Fibroblast of skin of scalp (primary cell): ENCODE measurements at places on chromosomes 5 and 9.
A peak's percentile ranks its signal among the peaks of the same experiment; 100 is the strongest.

- no peak for DNase-seq
Measured at GRCh38 chr5:313265-313664, 8.2 kb upstream of the AHRR start.

- DNase-seq: peak; percentile 95
Measured at GRCh38 chr5:179678223-179679013, 2.4 kb downstream of the CBY3 start.

DNA sequence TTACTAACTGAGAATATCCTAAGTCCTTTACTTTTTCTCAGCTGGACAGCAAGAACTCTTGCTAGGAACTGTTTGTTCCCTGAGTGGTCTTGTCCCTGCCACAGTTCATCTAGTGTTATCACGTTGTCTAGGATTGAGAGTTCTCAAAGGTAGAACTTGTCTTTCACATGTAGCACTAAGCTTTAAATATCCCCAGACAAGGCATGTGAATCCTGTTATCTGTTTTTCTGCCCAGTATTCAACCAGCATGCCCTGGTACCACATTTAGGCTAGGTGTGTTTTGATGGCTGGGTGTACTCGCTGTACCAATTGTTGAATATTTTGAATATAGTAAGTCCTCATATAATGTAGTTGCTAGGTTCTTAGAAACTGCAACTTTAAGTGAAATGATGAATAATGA is 27.9 kb upstream of the PDZD2 start:
- DNase-seq: no peak

DNA sequence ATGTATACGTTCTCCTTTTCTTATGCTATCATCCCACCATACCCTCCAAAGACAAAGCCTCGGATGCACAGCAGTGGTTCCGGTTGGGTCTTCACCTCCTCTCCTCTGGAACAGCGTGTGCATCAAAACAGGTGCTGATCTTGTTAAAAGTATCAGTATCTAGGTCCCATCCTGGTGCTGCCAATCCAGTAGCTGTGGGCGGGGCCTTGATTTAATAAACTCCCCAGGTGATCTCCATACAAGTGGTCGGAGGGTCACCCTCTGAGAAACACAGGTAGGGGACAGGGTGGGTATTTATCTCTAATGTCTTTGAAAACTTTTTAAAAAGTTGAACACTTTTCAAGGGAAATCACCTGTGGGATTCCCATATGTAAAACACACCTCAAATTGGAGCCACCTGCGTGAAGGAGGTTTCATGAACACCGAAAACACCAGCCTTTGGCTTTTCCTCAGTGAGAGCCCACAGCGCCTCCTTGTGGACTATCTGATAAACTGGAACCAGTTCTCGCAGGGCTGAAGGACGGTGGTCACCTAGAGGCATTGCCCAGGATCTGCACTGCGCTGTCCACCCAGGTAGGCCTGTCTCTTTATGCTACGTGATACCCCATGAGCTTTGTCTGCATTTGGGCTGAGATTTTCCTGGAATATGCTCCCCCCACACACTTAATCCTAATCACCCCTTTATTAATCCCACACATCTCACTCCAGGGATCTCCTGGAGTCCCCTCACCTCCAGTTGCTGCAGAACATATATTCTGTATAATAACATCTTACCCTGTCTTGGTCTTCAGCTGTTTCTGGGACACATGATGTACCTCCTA is 80.5 kb upstream of the EPB41L4B start:
- peak; percentile 39 for DNase-seq

DNA sequence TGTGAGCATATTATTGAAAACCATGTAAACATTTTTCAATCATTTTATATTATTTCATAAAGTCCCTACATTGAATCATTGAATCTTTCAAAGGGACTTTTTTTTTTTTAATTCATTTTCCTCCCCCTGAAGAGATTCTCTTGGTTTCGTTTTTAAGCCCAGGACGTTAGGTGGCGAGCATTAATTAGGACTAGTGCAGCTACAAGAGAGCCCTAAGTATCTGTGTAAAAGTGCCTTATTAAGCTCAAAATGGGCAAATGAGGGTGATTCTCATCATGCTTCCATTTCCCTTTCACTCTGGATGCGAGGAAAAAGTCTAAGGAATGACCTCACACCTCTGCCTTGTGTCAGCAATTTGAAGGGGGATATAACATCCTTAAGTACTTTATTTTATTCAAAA is 517.9 kb upstream of the ITGA1 start:
- no peak for DNase-seq

DNA sequence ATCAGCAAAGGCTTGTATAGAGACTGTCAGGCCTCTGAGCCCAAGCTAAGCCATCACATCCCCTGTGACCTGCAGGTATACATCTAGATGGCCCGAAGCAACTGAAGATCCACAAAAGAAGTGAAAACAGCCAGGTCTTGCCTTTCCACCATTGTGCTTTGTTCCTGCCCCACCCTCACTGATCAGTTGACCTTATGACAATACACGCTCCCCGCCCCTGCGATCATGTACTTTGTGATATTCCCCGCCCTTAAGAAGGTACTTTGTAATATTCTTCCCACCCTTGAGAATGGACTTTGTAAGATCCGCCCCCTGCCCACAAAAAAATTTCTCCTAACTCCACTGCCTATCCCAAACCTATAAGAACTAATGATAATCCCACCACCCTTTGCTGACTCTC is 18.6 kb upstream of the NPM1 start:
- no peak for DNase-seq

- DNase-seq: no peak
Measured at GRCh38 chr5:124732428-124733328, 13.8 kb downstream of the ZNF608 start.

GRCh38 chr5:54915466-54916027 is 69.8 kb downstream of the ESM1 start:
- no peak for DNase-seq

DNA sequence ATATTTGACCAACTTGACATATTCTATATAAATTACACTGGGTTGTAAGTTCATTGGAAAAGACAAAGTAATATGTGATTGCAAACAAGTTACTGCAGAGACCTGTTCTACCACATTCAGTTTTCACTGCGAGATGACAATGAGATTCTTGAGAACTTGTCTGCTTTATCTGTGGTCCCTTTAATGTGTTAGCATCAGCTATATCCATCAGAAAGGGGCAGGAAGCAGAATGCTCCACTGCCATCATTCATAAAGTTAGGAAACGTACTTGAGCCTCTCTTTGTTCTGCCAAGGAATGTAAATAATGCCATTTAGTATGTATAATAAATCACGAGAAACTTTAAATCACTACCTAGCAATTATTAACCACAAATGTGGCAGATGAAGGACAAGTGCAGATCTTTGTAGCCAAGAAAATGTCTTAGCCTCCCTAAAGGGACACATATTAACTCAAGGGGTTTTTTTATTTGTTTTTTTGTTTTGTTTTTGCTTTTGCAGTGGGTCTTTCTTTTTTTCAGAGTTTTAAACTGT is 59.4 kb downstream of the GIN1 start:
- DNase-seq: no peak

GRCh38 chr5:140240987-140241706 is 61.8 kb downstream of the PFDN1 start:
- peak; percentile 96 for DNase-seq

DNA sequence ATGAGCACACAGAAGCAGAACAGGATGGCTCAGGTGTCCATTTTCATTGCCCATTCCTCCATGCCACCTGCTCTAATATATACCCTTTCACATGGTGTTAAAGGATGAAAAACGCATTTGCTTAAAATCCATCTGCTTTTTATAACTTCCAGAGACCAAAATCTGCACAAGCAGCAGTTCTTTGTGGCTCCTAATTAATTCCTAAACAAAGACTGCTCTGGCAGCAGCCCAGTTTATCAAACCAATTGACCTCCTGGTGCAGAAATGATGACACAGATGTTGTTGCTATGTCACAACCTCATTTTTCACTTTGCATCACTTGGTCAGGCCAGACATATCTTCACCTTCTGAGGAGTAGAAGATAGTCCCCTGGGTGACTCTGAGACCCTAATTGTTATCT is 141.2 kb downstream of the ASTN2 start:
- no peak for DNase-seq

GRCh38 chr9:114174876-114175771 is 19.8 kb downstream of the COL27A1 start:
- DNase-seq: peak; percentile 57

- DNase-seq: no peak
Measured at GRCh38 chr9:84597131-84597530, 72.4 kb upstream of the NTRK2 start.

DNA sequence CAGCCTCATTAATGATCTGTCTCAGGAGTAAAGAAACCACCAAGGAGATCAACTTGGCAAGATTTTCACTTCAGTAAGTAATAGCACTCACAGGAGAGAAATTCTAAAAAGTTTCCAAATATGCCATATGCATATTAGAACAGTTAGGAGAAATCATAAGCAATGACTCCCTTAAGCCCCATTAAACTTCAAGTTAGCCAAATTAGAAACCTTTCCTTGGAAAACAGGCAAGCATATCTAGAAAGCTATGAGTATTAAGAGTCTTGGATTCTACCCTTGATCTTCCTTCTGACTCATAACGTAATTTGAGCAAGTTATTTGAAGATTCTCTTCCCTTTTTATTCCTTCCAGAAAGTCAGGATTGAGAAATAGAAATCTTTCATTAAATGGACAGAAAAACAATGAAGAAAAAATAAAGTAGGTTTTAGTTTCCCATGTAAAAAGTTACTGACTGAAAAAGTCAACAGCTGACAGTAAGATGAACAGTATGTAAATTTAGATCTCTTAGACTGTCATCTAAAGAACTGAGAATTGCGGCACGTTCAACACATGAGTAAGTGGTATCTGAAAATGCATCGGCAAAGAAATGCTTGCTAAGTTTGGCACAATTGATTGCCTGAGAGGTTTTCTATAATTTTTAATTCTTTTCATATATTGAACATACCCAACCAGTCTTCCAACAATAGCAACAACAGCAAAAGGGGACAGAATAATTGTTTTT is 565.7 kb upstream of the FTMT start:
- DNase-seq: peak; percentile 25

DNA sequence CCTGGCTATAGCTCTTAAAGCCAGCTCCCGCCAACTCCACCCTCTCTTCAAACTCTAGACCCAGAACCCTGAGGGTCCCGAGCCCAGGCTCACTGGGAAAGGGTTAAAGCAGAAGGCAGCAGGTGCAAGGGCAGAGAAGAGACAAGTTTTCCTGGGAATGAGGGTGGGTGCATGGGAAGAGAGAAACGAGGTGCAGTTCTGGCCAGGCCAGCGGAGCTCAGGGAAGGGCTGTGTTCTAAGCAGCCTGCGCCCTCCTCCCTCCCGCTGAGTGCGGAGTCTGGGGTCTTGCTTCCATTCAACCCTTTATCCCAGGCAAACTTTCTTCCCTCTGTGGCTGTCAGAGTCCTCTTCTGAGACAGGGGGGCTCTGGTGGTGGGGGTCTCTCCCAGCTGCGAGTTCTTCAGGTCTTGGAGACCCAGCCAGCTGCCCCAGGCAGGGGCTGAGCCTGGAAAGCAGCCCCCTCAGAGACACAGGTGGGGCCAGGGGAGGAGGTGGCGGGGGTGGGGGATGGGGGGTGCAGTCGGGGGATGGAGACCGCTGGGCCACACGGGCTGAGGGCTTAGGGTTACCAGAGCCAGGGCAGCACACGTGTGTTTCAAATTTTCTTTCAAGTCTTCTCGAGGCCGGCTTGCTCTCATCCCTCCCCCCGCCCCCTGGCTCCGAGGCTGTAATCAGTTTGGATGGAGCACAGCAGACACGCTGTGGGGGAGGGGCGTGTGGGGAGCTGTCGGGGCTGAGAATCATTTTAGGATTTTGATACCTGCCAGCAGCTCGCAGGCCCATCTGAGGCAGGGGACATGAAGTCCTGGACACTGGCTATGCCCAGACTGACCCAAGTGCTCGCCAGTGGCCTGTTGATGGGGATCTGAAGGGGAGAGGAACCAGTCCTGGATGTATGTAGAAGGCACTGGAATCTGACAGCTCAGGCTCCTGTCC is 169.6 kb upstream of the SMIM23 start:
- DNase-seq: no peak
